Fibroblast of mammary gland (primary cell): ENCODE measurements at places on chromosomes 12 and 14.

DNA sequence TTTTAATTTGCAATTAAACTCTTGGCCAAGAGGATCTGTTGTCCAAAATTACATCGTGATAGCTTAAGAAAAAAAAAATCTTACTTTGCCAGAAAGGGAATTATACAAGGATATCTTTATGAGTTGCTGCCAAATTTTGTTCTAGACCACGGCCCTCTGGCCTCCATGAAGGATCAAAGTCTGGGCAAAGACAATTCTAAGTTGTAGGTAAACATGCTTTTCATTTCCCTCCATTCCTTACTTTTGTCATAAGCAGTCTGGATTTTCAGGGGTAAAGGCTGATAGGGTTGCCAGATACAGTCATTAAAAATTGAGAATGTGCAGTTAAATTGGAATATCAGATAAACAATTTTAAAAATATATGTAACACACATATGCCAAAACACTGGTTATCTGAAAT is 135.1 kb downstream of the MON2 start:
- no peak for DNase-seq

- DNase-seq, result peak; percentile 9
Measured at GRCh38 chr12:122749569-122750332, 2.9 kb upstream of the DENR start.

GRCh38 chr12:93708952-93709351 is 31.8 kb downstream of the CRADD start:
- no peak for DNase-seq

GRCh38 chr14:81298911-81299310 is 78.2 kb upstream of the GTF2A1 start:
- no peak for DNase-seq

GRCh38 chr14:80215081-80215480 is 3.8 kb upstream of the DIO2 start:
- DNase-seq, result no peak

- DNase-seq, result peak; percentile 93
Measured at GRCh38 chr12:1583421-1584078, 10.8 kb downstream of the FBXL14 start.

- DNase-seq, result peak; percentile 88
Measured at GRCh38 chr12:42119085-42119633, 25.5 kb downstream of the GXYLT1 start.

DNA sequence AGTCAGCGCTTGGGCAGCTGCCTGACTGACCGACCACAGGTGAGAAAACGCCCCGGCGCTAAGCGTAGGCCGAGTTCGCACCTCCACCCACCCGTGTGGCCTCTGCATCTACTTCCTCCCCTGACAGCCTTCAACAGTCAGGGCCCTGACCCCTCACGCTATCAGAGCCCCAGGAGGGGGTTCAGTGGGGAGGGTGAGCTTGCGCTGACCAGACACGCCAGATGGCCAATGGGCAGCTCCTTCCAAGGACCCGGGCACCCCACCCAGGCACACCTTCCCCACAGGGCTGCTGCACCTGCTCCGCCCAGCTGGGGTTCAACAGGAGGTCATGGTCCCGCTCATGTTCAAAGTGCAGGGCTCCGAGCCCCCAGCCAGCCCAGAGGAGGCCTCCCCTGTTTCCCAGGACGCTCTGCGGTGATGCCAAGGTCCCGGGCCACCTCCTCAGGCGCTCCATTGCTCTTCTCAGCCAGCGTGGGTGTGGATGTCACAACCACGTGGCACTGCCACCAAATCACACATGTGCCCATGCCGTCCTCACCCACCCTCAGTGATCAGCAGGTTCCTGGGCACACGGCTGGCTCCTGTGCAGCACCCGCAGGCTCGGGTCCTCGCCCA is 48.7 kb upstream of the BCL11B start:
- no peak for DNase-seq

DNA sequence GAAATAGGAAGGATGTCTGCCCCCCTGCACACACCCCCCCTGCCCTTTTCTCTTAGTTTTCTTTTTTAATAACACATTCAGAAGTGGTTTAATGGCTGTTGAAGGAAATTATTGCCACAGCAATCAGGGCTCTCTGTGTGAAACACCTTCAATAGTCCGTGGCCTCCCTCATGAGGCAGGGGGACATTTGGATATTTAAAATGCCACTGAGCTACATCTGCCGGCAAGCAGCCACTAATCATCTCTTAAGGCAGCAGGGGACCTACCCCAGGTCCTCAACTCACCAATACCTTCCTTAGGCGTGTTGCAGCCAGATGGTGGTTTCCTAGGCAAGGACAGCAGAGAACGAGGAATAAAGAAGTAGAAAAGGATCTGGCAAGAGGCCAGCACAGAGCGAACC is 283.2 kb downstream of the TTC8 start:
- DNase-seq, result no peak
